ENCODE measurements at places on chromosomes 1 and 21.
A peak's percentile ranks its signal among the peaks of the same experiment; 100 is the strongest.

GRCh38 chr1:981955-982558 is at the start of gene PERM1:
Gene PERM1 (minus strand): TSS chr1:982093. CDS start chr1:981029, 1,064 bp downstream.
- no peak for DNase-seq

DNA sequence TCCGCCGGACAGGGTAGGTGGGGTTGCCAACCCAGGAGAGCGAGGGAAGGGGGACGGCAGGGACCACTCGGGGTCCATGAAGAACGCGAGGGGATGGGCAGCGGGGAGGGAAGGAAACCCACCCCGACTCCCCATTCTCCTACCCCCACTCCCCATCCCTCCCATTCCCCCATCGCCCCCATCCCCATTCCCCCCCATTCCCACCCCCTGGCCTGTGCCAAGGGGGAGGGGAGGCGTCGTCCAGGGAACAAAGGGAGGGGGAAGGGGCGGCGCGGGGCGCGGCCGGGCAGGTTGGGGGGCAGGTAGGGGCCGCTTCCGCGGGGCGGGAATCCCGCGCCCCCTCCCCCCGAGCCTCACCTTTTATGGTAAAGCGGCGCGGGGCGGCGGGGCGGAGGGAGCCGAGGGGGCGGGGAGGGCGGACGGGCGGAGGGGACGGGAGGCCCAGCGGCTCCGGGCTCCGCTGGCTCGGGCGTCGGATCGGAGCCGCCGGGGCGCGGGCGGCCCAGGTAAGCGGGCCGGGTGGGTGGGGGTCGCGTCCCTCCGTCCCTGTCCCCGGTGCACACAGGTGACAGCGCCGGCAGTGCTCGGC is at the start of gene FBLIM1:
TSS of gene FBLIM1 (plus strand) at position 453 of the 589 bp plus-strand sequence. CDS start 6,189 bp downstream, outside the sequence.
- no peak for DNase-seq

- DNase-seq, result no peak
Measured at GRCh38 chr1:77100875-77101274, 118.4 kb downstream of the PIGK start.

DNA sequence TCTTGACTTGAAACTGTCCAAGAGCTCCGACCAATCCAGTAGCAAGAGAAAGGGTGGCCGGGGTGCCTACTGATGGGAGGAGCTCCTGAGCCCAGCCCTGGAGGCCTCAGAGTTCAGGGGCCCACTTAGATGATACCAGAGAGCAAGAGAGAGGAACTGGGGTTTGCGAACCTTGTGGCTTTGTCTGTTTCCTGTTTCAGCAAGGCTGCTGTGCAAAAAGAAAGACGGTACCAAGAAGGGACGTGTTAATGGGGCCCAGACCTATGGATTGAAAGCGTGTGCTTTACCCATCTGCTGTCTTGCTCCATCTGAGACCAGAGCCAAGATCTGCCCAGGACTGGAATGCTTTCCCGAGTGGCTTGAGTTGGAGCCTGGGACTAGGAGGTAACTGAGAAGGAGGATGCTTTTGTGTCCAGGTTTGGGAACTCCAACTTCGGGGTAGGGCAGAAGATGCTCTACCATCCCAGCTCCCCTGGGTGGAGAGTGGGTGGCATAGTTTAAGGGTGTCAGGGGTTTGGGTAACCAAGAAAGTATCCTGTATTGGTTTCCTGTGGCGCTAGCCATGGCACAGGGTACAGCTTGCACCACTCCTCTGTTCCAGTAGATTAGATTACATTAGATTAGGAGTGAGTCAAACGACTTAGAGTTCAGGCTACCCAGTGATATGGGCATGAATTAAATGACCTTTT is at the start of gene TRAF3IP3:
TSS of gene TRAF3IP3 (plus strand) at position 128 of the 689 bp plus-strand sequence. CDS start 3,987 bp downstream, outside the sequence.
- DNase-seq, result peak; percentile 77

- no peak for DNase-seq
Measured at GRCh38 chr21:34845521-34846451, 177.0 kb downstream of the CLIC6 start.

DNA sequence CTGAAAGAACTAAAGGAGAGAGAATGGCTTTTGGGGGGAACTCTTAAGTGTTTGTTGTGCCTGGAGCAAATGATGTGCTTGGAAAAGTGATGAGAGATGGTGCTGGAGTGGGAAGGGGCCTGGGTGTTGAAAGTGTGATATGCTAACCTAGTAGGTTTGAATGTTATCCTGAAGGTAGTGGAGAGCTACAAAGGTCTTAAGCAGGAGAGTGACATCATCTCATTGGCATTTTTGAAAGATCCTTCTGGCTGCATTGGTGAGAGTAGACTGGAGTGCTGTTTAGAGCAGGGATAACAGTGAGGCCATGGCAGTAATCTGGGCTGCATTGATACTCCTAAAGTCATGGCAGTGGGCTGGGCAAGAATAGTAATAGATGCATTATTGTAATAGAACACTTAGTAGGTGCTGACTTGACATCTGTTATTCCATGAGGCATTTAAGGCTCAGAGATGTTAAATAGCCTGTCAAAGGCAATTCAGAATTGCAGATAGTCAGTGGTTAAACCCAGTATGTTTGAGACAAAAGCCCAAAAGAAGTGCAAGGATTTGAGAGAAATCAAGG is 44.5 kb downstream of the MDM4 start:
- DNase-seq, result no peak

DNA sequence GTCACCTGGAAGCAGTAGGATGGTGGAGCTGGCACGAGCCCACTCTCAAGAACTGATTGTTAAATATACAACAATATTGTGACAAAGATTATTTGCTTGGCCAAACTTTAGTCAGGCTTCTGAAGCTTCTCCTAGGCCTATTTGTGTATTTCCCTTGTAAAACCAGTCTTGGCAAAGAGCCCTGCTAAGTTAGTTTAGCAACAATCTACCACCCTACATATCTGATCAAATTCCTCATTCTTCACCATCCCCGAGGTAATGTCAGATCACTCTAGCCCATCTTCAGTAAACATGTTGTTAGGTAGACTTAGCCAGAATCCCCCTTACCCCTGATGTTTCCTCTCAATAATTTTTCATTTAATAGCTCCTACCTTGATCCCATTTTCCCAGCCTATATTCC is 39.6 kb downstream of the XCL1 start:
- no peak for DNase-seq

GRCh38 chr1:10897321-10897980 is 101.0 kb upstream of the CASZ1 start:
- DNase-seq, result no peak

GRCh38 chr1:195584870-195585624 is 1023.2 kb downstream of the KCNT2 start:
- no peak for DNase-seq

GRCh38 chr21:39525129-39525528 is 73.4 kb downstream of the SH3BGR start:
- no peak for DNase-seq

DNA sequence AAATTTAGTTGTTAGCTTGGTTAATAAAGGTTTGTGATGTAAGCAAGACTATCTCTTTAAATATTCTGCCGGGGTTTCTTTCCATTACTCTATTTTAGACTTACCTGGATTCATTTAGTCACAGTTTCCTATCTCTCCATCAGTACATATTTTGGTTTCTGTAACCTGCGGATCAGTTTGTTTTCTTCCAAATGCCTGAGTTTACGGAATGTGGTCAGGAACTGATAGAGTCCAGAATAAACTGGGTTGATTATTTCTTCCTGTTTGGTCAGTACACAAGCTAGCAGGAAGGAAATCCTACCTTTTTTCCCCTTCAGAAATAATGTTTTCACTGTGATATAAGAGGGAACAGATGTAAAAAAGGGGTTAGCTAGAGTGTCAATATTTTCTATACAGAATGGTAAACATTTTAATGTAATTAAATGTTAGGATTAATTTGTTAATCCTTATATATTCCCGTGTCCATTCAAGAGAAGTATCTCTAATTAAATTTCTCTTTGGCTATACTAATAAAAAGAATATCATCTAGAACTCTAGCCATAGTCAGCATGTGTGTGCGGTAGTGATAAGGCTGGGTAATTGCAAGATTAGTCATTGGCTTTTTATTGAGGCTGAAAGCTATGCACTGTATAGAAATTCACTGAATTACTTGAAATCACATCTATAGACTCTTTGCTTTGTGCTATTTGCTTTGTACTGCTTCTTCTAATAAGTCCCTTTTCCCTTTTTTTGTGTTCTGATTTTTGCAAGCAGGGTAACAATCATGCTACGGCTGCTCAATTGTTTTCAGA is 144.7 kb upstream of the ADGRL4 start:
- no peak for DNase-seq

GRCh38 chr1:172125250-172125649 is 284.0 kb downstream of the DNM3 start:
- DNase-seq, result no peak

DNA sequence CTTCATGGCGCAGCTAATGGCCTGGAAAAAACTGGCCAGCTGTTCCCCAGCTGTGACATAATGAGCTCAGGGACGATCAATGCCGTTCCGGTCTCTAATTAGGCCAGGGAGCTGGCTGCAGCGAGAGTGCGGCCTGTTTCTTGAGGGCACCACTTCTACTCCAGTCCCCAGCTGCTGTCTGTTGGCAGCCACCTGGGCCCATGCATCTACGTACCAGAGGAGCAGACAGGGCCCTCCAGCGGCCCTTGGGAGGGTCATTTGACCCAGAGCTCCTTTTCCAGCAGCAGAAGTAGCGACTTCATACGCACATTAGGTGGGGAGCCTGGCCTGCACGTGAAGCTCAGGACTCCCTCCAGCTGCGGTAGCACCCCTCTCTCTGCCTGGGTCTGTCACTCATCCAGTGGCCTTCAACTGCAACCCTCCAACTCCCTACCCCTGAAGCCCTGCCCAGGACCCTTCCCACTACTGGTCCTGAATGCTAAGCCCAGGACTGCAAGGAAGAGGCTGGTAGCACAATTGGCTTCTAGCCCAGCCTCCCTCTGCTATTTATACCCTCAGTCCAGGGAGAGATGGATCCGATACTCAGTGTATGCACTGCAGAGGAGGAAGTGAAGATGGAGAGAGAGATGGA is 9.1 kb upstream of the GPR61 start:
- no peak for DNase-seq

GRCh38 chr1:34267326-34267725 is 90.6 kb downstream of the C1orf94 start:
- DNase-seq, result no peak

- peak; percentile 71 for DNase-seq
Measured at GRCh38 chr1:116667575-116668105, at the start of gene IGSF3. Gene IGSF3 (minus strand): TSS chr1:116667733. CDS start chr1:116666326, 1,407 bp downstream.

- no peak for DNase-seq
Measured at GRCh38 chr21:27578741-27579265, 611.9 kb upstream of the ADAMTS5 start.

DNA sequence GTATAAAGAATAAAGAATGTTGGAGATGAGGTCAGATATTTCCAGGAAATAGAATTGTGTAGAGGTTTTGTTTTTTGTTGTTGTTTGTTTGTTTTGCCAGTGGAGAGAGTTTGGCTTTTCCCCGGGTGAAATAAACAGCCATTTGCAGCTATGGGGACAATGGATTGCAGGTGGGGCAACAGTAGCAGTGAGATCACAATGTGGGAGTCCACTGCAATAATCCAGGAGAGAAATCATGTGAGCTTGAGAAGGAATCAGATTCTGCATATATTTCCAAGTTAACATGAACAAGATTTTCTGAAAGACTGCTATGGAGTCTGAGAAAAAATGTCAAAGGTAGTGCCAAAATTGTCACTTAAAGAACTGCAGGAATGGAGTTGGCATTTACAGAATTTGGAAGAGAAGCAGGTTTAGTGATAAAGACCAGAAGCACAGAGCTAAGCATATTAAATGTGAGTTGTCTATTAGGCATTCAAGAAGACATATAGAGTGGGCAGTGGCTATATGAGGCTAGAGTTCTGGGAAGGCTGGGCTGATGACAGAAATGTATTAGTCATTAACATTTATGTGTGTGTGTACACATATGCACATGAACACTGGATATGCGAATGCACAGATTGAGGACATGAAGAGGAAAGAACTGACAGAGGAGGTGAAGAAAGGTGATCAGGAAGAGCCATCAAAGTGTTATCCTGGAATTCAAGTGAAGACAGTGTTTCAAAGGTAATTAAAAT is 729.6 kb upstream of the PTBP2 start:
- DNase-seq, result no peak

DNA sequence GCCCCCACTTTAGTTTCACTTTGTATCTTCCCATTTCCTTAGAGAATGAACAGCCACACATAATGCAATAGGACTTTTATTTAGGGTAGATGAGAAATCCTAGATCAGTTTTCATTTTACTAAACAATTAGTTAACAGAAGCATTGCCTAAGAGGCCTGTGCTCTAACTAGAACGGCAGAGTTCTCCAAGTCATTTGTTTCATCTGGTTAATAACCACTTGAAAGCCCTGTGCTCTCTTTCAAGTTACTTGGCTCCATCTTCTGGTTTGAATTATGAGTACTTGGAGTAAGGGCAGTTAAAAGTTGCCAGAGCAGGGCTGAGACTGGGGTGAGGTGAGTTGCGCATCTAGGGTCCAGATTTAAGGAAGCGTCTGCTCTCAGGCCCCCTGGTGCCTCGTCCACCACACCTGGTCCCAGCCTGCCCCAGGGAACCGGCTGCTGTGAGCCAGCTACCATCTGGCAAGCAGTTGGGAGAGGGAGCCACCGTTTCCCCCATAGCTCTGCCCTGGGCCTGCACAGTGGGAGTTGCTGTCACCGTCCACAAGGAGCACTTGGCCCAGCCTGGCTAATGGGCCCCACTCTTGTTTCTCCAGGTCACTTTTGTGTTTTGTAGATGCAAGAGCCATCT is 18.1 kb upstream of the SLC44A3 start:
- no peak for DNase-seq

GRCh38 chr1:240254006-240254405 is 162.3 kb downstream of the FMN2 start:
- no peak for DNase-seq

GRCh38 chr1:10196976-10197375 is 13.4 kb upstream of the KIF1B start:
- DNase-seq, result no peak

- DNase-seq, result no peak
Measured at GRCh38 chr1:225592362-225593025, 60.4 kb downstream of the ENAH start.

GRCh38 chr1:22077728-22078127 is 25.2 kb downstream of the CDC42 start:
- no peak for DNase-seq

DNA sequence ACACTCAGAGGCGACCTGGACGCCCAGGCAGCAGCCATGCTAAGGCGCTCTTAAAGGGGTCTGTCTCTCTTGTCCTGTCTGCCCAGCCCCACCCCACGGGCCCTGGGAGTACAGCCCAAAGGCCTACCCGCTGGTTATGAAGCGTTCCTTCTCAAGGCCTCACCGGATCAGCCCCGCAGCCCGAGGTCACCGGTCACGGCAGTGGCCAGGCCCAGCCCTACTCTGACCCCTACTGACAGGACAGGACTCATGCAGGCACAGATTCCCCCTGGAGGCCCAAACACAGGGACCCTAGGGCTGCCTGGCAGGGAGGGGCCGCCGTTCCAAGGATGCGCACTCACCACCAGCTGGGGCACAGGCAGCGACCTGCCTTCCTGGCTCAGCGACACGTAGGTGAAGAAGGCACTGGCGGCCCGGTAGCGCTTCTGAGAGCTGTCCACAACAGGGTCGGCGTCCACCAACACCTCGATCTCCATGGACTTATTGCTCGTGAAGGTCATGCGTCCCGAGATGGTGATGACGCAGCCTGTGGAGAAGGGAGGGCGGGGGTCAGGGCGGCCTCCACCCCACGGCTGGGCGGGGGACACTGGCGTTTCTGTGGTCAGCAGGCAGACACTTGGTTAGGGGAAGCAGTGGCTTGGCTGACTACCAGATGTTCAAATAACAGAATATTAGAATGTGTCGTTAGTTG is 20.0 kb upstream of the GPR153 start:
- DNase-seq, result no peak

Measured in activated T-cell treated with anti-CD3 and anti-CD28 coated beads, Interleukin-2, amount 50 U/mL, for 24 hours (primary cell).